Spinal cord (tissue), 10 donors: ENCODE measurements at places on chromosomes 5 and 9. TPM values are rescaled to one million over a fixed set of nuclear protein-coding genes. Genes with fewer than 3 reads are reported as not detected.

Gene GPR151
- 0.06 TPM for total RNA-seq

Gene PGM5
- total RNA-seq = 16.8 TPM

Gene GNA14
- total RNA-seq = 6.1 TPM

Gene MAPK9
- total RNA-seq = 91.4 TPM

Gene SPINK6
- total RNA-seq = not detected

Gene LMX1B
- 7.9 TPM for total RNA-seq

Gene CCNI2
- total RNA-seq = 1.3 TPM

Gene ST6GALNAC6
- 24.6 TPM for total RNA-seq

Gene IL5
- not detected for total RNA-seq

- DNase-seq = no peak
These were observed 105.0 kb upstream of the PRSS3 start for GRCh38 chr9:33690143-33690933.

DNA sequence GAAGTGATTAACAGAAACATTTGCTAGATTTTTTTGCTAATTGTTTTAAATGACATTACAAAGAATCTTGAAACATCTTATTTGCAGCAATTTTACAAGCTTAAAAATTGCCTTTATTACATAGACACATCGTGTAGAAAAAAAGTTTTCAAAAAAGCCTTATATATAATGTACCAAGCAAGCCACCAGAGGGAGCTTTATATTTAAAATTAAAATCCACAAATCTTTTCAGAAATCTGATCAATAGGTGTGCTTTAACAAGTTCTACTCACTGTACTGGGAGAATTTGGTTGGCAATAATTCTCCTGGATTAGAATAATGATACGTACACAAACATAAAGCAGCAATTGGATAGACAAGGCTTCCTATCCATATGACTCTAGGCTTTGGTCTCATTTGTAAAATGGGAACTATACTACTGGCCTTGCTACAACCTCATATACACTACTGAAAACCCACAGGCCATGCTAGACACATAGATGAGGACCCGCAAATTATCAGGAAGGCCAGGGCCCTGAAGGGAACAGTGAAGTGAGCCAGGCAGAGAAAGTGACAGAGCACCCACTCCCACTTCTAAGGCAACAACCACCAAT, 4.8 kb downstream of the PSMB7 start:
- no peak for DNase-seq

DNA sequence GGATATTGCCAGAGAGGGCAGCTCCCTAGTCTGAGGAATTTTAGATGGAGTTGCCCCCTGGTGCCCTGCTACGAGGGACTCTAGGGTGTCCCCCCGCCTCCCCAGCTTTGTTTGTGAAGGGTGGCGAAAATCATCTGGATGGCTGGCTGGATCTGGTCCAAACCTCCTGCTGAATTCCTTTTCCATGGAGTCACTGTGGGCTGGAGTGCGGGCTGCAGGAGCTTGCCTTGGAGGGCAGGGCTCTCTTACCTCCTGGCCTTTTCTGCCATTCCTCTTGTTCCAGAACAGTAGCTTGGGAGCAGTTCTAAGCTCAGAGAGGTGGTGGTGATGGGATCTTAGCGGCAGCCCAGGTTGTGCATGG, 2.1 kb downstream of the SYNPO start:
- DNase-seq = no peak

GRCh38 chr9:124348831-124349230, 66.4 kb downstream of the PSMB7 start:
- DNase-seq = no peak

DNA sequence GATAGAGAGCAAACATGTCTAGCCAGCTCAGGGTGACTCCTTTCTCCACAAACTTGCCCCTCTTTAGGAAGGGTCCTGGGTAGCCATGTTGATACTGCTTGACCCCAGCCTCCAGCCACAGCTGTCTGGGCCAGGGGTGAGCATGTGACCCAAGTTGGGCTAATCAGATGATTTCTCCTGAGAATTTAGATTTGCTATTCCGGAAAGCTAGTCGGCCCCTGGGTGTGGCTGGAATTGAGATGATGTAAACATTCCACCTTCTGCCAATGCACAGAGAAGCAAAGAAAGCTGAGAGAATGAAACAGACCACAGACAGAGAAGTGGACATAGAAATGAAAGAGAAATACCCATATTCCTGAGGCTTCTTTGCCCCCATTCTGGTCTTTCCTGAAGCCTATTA, 17.8 kb upstream of the B4GALT1 start:
- DNase-seq = no peak

DNA sequence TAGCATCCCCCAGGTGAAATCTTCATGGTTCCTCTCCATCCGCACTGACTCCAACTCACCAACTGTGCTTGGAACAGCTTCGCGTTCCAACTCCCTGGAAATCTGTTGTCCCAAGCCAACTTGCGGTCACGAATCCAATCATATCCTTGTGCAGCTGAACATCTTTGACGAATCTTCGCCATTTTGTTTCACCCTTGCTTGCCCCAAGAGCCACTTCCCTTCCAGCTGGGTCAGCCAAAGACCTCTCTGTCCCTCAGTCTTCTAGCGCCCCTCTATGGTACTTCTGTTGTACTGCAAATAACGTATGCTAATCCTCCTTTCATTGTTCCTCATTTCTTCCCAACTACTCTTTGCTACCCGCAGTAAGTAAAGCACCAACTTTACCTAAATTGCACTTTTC, 61.0 kb upstream of the TARS1 start:
- DNase-seq = no peak

- DNase-seq = no peak
These were observed 22.6 kb downstream of the ARHGEF37 start for GRCh38 chr5:149603920-149604319.

GRCh38 chr5:74722271-74722670, 37.2 kb downstream of the HEXB start:
- no peak for DNase-seq

GRCh38 chr5:6905883-6906282, 192.7 kb downstream of the TENT4A start:
- DNase-seq = no peak

- DNase-seq = no peak
These were observed 1.2 kb downstream of the NIPSNAP3B start for GRCh38 chr9:104765138-104765537.

GRCh38 chr9:93254806-93255493, 71.0 kb downstream of the WNK2 start:
- no peak for DNase-seq

GRCh38 chr5:1652873-1653697, 129.3 kb upstream of the LPCAT1 start:
- no peak for DNase-seq

- DNase-seq = no peak
These were observed 106.2 kb downstream of the LHFPL2 start for GRCh38 chr5:78542321-78542840.

GRCh38 chr9:26891726-26892125, 876 bp downstream of the CAAP1 start:
- no peak for DNase-seq
